ENCODE measurements at places on chromosomes 7 and 10.

GRCh38 chr7:116367171-116367813 is 132.2 kb upstream of the CAV2 start:
- DNase-seq = no peak

DNA sequence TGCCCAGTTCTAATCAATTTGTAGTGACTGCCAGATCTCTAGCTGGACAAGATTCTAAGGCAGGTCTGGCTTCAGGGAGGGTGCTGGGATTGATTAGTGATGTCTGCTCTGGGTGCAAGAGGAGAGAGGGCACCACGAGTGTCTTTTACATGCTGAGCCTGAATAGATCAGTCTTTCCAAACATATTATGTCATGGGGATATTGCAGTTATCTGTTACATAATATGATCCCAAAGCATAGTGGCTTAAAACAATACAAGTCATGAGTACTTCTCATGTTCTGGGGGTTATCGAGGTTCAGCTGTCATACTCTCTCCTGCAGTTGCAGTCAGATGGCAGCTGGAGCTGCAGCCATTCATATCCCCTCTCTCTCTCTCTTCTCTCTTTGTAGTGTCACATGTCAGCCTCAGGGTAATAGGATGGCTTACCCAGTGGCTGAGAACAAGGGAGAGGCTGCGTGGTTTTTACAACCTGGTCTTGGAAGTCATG is 26.0 kb downstream of the SLC29A3 start:
- DNase-seq = no peak

DNA sequence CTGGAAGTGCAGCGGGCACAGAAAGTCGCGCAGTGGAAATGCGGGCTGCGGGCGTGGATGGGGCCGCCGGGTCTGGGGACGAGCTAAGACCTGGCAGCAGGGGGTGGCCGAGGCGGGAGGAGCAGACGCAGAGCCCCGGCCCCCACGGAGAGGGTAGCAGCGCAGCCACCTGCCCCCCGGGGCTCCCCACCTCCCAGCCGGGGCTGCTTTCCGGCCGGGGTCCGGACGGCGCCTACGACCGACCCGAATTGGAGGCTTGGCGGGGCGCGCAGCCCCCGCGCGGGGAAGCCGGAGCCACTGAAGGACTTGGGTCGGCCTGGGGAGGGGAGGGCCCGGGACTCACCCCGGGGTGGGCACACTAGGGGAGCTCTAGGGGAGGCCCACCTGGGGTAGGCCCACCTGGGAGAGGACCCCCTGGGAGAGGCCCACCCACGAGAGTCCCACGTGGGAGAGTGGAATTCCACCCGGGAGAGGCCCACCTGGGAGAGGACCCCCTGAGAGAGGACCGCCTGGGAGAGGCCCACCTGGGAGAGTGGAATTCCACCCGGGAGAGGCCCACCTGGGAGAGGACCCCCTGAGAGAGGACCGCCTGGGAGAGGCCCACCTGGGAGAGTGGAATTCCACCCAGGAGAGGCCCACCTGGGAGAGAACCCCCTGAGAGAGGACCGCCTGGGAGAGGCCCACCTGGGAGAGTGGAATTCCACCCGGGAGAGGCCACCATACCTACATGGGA is 854 bp upstream of the CFAP46 start:
- no peak for DNase-seq

- DNase-seq = no peak
Measured at GRCh38 chr7:127705461-127705959, 53.5 kb downstream of the SND1 start.

- peak; percentile 59 for DNase-seq
Measured at GRCh38 chr10:70967591-70968587, 79.5 kb upstream of the PCBD1 start.

DNA sequence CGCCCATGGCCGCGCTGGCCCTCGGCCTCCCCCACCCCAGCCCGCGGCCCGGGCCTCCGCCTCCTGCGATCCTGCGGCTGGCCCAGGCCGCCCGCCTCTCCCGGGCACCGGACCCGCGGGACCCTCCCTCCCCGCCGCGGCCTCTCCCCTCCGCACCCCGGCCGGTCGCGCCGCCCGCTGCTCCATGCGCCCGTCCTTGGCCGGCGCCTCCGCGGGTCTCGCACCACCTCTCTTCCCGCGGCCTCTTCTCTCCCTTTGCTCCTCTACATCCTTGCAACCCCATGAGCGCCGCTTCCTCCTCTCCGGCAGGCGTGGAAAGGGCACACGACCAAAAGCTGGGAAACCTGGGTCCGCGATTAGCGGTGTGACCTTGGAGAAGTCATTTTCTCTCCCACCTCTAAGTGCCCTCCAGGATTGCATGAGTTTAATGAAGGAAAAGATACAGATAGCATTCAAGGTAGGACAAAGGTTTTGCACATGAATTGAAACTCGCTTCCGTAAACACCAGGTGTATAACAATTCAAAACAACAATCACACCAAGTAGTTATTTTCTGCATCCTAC is 448 bp upstream of the SRPK2 start:
- peak; percentile 33 for DNase-seq

GRCh38 chr7:24786941-24787340 is 29.7 kb upstream of the GSDME start:
- DNase-seq = no peak

- DNase-seq = no peak
Measured at GRCh38 chr7:41027428-41028115, 675.3 kb downstream of the INHBA start.

- DNase-seq = no peak
Measured at GRCh38 chr7:54864663-54865062, 105.7 kb upstream of the SEC61G start.

DNA sequence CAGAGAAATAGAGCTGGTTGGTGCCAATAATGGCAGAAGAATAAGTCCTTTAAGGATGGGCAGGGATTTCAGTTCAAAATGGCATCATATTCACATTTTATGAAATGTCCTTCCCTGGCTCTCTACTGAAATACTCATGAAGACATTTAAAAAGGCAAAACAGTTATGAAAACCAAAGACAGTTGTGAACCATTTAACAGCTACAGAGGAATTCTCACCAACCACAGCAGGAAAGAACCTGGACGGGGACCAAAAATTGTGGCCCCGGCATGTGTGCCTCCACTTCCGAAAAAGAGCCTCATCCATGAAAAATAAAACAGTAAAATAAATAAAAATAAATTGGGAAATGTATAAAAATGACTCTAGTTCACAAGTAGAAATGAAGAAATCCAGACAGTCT is 539.5 kb downstream of the SUGCT start:
- DNase-seq = no peak

GRCh38 chr7:2870471-2870931 is 26.4 kb upstream of the GNA12 start:
- no peak for DNase-seq

DNA sequence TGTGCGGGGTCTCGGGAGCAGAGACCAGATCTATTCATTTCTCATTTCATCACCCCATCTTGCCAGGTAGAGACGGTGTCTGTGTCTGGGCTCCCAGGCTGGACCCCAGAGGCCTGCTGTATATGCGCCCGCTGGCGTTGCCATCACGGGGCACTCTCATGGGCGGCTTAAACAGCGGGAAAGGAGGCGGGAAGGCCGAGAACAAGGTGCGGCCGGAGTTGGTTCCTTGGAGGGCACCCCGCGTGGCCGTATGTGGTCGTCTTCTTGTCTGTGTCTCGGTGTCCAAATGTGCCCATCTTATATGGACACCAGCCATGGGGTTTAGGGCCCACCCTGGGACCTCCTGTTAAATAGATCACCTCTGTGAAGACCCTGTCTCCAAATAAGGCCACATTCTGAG is 2.1 kb upstream of the CFAP46 start:
- DNase-seq = no peak

GRCh38 chr7:120856198-120856597 is 1.7 kb downstream of the TSPAN12 start:
- DNase-seq = no peak

- no peak for DNase-seq
Measured at GRCh38 chr7:48880851-48881250, 43.5 kb upstream of the CDC14C start.

- DNase-seq = no peak
Measured at GRCh38 chr10:101000915-101001658, 1.5 kb downstream of the LZTS2 start.

- DNase-seq = no peak
Measured at GRCh38 chr7:157009170-157009777, 1.2 kb downstream of the MNX1 start.

DNA sequence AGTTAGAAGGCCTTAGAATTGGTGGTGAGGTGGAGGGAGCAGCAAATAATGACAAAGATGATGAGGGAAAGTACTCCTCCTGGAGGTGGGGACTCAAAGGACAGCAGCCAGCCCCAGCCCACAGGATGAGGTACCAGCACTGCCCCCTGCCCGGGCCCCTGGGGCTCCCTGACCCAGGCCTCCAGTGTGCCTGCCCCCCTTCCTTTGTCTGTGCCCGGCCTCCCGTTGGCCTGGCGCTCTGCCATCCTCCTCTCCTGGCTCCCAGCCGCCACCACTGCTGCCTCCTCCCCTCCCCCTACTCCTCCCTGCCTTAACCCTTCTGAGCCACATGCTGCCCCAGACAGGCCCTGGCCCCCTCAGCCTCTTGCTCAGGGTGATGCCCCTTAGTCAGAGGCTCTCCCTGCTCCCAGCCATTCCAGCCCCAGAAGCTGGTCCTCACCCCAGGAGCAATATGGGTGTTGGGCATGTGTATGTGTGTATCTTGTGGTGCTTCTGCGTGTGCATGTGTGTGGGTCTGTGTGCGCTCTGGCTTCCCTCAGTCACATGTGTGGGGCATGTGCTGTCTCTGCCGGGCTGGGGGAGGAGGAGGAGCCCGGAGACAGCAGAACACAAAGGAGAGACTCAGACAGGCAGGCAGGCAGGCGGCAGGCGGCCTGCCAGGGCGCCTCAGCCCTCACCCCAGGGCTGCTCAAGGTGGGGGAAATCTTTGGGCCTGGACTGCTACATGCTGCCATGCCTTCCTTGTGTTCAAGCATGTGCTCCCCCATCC is 2.6 kb downstream of the LDB1 start:
- peak; percentile 59 for DNase-seq

DNA sequence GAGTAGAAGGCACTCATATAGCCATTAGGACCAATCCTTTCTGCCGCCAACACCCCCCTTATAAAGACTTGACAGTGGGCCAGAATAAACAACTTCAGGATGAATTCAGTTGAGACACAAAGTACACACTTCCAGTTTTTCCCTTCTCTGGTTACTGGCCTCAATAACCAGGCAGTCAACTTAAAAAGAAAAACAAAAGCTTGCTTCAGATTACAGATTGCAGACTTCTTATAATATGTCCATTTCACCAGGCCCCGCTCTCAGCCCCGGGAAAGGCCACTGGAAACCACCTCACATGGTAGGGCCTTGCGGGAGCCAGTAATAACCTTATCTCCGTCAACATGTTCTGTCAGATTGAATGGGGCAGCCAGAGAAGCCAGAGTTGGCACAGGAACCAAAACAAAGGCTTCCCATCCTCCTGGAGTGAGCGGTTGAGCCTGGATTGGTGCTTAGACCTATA is 108.8 kb downstream of the EGFR start:
- no peak for DNase-seq

DNA sequence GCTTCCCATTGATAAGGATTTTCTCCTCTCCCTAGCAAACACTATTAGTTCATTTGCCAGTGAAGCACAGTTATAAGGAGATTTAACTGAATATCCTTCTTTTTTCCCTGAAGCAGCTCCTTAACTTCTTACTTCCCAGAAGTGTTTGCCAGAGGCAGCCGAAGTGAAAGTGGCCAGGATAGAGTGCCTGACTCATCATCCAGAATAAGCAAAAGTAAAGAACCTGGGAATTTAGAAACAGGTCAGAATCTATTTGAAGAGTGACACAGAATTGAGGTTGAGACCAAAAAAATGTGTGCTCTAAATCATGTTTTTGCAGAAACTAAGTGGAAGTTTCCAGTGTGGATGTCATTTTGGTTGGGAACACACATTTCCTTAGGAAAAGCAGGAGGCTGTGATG is 249.6 kb upstream of the VWC2 start:
- DNase-seq = no peak

Measured in neuronal stem cell (in vitro differentiated cells).